Nasal cavity respiratory epithelium epithelial cell of viscerocranial mucosa (primary cell): ENCODE measurements at places on chromosomes 11 and 22. TPM values are rescaled to one million over a fixed set of nuclear protein-coding genes. Genes with fewer than 3 reads are reported as not detected.

The CD151 gene
- 166 and 396 TPM in 2 replicates for total RNA-seq

The ALG9 gene
- 33.0 and 41.0 TPM in 2 replicates for total RNA-seq

The APOL1 gene
- 1.0 and 94.6 TPM in 2 replicates for total RNA-seq

The KCNQ1OT1 gene
- 0.34 and 0.93 TPM in 2 replicates for total RNA-seq

The MRGPRE gene
- total RNA-seq = not detected in 2 replicates

The GRM5 gene
- under 0.01 TPM in 1 of 2 replicates, not detected in the other for total RNA-seq

The ALKBH3 gene
- total RNA-seq = 46.3 and 57.1 TPM in 2 replicates

The ARHGEF12 gene
- total RNA-seq = 97.4 and 151 TPM in 2 replicates

The NCAM1 gene
- total RNA-seq = under 0.01 and 0.34 TPM in 2 replicates

The SPA17 gene
- 2.4 and 4.1 TPM in 2 replicates for total RNA-seq

The MYOD1 gene
- not detected in 2 replicates for total RNA-seq

The EHF gene
- 256 and 478 TPM in 2 replicates for total RNA-seq

The MUC5B gene
- 0.57 TPM in 1 of 2 replicates, not detected in the other for total RNA-seq

The OR52E4 gene
- total RNA-seq = not detected in 2 replicates

The ZNF215 gene
- total RNA-seq = 5.8 and 8.2 TPM in 2 replicates

The FIBIN gene
- total RNA-seq = 16.7 and 24.2 TPM in 2 replicates

The PTPN5 gene
- total RNA-seq = not detected in 2 replicates

The ELF5 gene
- under 0.01 and 3.2 TPM in 2 replicates for total RNA-seq

The OR52N4 gene
- total RNA-seq = not detected in 2 replicates

The MAJIN gene
- not detected in 2 replicates for total RNA-seq

The NNMT gene
- total RNA-seq = 0.34 and 1.9 TPM in 2 replicates

The JAM3 gene
- total RNA-seq = under 0.01 and 0.28 TPM in 2 replicates

The CASP4 gene
- 168 and 201 TPM in 2 replicates for total RNA-seq

The SLC22A6 gene
- not detected in 2 replicates for total RNA-seq

The APOC3 gene
- not detected in 2 replicates for total RNA-seq
